ENCODE measurements at places on chromosomes 5 and 9.

- DNase-seq: no peak
These were observed 8.9 kb upstream of the ZNF474 start for GRCh38 chr5:122120493-122120892.

DNA sequence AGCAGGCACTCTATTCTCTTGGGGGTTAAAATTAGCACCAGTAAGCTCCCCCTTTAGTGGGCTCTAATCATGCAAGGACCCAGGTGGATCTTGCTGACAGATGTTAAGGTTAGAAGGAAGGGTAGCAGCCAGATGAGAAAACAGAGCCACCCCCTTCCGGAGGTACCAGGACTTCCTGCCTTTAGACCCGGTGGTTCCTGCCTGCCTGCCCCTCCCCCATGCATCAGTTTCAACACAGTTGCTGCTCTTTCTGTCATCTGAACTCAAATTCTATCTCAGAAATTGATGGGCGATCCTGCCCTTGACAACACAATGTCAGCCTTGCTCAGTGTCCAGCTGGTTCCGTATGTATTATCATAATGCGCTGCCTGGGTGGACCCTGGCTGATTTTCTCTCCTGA is 287.3 kb downstream of the EBF1 start:
- DNase-seq: no peak

- DNase-seq: no peak
These were observed 2.8 kb downstream of the OR1L8 start for GRCh38 chr9:122580360-122580759.

- no peak for DNase-seq
These were observed 218.7 kb upstream of the S1PR3 start for GRCh38 chr9:88772575-88772974.

DNA sequence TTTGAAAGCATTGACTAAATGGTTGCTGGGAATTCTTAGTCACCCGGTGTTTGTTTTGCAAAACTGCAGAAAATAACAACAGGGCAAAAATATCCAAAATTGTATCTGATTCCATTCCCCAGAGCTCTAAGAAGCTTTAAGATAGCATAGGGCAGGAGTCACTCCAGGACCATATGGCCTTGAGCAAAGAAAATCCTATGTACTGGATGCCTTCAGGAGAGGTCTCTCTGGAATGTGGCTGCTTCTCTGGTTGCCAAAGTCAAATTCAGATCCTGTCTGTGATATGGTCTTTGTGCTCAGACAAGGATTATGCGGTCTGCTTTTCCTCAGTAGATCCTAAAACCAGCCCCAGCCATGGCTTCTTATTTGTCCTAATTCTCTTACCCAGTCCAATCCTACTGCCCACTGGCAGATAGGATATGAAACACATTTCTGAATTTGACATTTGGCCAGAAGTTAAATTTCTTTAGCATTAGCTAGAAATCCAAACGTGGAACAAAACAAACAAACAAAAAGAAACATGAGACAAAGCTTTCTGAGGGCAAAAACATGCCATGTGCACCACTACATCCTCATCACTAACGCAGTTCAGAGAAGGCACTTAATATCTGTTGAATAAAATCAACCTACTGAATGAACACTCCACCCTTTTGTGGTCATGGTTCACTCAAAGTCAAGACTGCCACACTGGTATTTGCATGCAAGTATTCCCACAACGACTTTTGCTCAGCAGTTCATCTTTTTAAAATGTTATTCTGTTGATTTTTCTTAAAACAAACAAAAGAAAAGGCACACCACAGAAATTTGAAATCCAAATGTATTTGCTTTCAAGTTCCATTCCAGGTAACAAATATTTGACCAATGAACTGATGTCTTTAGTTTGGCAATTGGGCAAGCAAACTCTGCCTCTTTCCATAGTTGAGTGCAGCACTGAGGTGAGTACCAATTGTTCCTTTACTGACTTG is 165.7 kb downstream of the TRPM6 start:
- no peak for DNase-seq

DNA sequence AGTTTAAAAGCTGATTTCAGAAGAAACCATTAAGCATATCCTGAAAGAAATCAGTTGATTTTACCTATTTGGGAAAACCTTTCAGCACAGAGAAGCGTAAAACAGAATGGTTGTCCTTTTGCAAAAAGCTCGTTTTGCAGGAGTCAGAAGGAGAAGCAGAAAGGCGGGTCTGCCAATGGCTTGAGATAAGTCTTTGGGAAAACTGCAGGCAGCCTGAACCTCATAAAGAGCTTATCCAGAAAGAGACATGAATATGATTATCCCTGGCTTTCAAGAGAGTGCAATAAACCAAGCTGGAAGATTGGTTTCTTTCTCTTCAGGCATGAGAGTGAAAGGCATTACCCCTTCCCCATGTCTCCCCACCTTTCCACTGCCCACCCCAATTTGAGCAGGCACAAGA is 353.3 kb downstream of the ARHGEF28 start:
- DNase-seq: no peak

GRCh38 chr9:23779220-23779619 is 46.8 kb downstream of the ELAVL2 start:
- no peak for DNase-seq

- no peak for DNase-seq
These were observed 14.6 kb downstream of the KIF4B start for GRCh38 chr5:155027993-155028629.

GRCh38 chr9:87512311-87512710 is 14.6 kb downstream of the DAPK1 start:
- no peak for DNase-seq

DNA sequence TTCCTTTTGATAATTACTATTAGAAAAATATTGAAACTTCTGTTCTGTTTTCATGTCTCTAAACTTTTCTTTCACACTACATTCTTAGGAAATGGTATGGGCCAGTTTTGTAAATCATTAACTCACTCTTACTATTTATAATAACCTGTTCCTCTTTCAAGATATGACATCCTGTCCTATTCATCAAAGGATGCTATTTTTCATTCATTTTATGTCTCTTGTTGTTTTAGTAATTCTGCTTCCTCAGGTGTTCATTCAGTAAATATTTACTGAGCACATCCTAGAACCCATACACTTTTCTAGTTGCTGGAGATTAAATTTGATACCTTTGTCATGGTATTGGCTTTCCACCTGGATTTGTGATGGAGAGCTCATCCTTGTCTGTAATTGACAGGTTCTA is 58.0 kb downstream of the GDA start:
- no peak for DNase-seq

- DNase-seq: no peak
These were observed 22.4 kb upstream of the HOMER1 start for GRCh38 chr5:79536193-79536906.

GRCh38 chr5:157917899-157918809 is 59.2 kb upstream of the CLINT1 start:
- peak; percentile 32 for DNase-seq
